ENCODE measurements at places on chromosomes 3 and 15.
A peak's percentile ranks its signal among the peaks of the same experiment; 100 is the strongest.

DNA sequence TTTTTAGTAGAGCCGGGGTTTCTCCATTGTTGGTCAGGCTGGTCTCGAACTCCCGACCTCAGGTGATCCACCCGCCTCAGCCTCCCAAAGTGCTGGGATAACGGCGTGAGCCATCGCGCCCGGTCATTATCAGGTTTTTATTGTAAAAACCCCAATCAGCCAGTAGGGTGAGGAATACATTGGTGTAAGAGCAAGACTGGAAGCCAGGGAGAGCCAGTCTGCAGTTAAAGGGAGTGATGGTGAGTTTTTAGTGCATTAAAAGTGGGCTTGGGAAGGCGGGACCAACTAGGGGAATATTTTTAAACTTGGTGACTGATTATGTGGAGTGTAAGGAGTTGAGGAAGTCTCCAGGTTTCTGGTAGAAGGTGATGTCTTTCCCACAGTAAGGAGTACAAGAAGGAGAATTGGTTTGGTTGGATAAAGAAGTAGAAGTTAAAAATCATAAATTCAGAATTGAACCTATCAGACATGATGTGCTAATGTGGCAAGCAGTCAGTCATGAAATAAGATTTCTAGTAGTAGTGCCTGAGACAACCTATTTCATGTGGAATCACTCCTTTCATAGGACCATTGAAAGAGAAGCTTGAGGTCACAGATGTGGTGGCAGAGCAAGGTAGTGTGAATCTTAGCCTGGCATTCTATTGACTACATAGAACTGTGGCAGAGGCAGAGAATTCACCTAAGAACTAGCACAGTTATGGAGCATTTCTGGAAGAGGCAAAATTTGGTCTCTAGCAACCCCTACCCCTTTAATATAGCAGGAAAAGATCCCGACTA lies 2.4 kb upstream of the DCBLD2 start:
- no peak for DNase-seq

- DNase-seq: no peak
These were observed 80.0 kb downstream of the SHOX2 start for GRCh38 chr3:158026236-158026635.

- DNase-seq: no peak
These were observed 613.4 kb downstream of the MCTP2 start for GRCh38 chr15:94844538-94845389.

DNA sequence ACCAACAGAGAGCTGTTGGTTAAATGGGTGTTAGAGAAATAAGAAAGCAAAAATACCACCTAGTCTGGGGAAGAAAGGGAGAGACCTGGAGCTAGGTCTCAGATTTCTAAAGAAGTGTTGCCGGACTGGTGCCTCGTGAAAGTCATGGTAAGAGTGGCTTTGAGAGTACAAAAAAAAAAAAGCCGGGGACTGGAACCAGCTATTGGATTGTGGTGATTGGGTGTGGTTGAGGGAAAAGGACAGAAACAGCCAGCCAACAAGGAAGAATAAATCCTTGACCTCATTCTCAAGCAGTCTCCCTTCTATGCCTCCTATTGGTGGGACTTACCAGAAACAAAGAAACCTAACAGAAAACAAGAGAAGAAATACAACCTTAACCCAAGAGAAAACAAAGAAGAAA lies 346.4 kb upstream of the KCNMB2 start:
- DNase-seq: no peak

DNA sequence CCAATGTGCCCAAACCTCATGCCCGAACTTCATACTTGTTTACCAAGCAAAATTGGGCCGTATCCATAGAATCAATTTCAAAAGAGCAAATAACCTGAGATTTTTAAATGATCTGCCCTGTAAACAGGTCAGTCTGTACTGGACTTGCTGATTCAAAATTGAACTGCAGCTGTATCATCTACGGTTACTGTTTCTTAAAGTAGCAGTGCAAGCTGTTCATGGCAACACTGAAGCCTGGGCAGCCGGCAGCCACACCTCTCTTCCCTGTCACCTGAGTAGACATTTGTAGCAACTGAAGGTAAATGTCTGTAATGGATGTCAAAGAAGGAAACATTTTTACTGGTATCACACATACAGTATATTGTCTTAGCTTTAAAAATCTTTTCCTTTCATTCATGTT lies 10.6 kb downstream of the EIF4E3 start:
- no peak for DNase-seq

DNA sequence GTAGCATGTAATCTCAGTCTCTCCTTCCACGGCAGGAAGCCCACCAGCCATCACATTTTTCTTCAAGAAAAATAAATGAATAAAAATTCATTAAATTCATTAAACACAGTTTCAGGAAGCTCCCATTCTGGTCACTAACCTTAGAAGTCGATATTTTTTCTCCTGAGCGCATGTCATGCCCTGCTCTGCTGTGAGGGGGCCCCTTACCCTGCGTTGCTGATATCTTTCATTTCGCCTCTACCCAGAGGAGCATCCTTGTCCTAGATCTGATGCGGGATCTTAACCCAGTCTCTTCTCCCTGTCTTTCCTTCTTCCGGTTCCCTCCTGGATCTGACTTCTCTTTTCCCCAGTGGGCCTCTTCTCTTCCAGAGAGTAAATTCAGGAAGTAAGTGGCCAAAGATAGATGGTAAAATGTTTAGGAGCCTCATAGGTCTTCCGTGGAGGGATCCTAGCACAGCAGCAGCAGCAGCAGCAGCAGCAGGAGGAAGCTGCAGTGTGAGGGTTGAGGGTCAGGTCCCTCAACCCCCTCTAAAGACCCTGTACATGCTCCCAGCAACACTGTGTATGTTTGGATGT lies 1.4 kb upstream of the ILDR1 start:
- no peak for DNase-seq

- DNase-seq: no peak
These were observed 2.4 kb upstream of the USP19 start for GRCh38 chr3:49122886-49123545.

DNA sequence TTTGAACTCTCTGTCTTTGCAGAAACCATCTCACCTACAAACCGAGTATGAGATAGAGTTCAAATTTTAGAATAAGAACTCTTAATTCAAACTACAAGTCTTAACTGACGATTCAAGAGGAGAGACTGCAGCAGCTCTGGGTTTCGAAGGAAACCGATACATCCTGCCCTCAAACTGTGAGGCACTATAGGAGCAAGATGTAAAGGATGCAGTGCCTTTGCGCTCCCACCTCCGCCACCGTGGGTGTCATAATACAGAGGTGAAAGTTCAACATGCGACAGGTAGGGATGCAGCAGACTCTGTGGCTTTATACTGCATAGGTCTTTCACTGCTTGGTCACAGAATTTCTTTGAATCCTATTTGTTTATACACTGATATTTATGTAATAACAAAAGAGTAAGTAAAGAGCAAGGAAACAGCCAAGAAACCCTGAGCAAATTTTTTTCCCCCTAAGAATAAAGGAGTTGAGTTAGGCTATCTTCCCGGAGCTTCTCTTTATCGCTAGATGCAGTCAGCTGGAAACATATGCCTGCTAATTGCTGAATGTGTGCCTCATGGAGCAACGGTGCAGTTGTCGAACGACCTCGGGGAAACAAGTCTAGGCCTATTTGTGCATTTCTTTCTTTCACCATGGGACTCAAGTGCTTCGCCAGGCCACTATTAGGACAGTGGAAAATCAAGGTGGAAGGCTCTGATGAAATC lies 1097.6 kb upstream of the CFAP20DC start:
- DNase-seq: no peak

- no peak for DNase-seq
These were observed 7.1 kb downstream of the GUCA1C start for GRCh38 chr3:108946292-108947285.

- DNase-seq: no peak
These were observed 177.2 kb upstream of the GBE1 start for GRCh38 chr3:81938681-81939080.

GRCh38 chr3:125221831-125222230 lies 9.3 kb upstream of the SLC12A8 start:
- DNase-seq: no peak

GRCh38 chr3:191345334-191345733 lies 15.0 kb upstream of the UTS2B start:
- DNase-seq: no peak

DNA sequence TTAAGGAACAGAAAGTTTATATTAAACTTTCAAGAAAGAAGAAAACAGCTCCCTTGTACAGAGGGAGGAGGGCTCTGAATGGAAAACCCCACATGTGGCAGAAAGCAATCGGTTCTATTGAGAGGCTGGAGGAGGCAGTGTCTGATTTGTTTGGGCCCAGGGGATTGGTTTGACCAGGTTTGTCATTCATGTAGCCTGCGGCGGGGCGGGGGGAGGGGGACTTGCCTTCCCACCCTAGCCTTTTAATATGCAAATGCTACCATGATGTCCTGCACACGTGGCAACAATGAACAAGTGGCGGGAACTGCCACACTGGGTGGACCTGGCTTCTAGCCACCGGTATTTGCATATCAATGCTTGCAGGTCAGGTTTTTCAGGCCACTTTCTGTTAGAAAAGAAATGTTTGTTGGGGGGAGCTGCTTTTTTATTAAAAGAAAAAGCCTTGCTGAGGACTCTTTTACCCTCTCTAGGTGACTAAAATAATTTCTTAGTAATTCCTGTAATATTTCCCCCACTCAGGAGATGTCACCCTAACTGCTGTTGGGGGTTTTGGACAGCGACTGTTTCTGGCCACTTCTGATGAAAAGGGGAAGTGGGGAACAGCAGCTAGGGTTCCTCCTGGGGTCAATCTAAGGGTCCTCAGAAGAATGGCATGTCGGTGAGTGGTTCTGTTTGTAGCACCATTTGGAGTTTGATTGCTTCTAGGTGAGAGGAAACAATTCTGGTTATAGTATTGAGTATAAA lies 691.2 kb downstream of the TBL1XR1 start:
- peak; percentile 95 for DNase-seq

- no peak for DNase-seq
These were observed 888.9 kb downstream of the SQOR start for GRCh38 chr15:46523701-46524100.

DNA sequence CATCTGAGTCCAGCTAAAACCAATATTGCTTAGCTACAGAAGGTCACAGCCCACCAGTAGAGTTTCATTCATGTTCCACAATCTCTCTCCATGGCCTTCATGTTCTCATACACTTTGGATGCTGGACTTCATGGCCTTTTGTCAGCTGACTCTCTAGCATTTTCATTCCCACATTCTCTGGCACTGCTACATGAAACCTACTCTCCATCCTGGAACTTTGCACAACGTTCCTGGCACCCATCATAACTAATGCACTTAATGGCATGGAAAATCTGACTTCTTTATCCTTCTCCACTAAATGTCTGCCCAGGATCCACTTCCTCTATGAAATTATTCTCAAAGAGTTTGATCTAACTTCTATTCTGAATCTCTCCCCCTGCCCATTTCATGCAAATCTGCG lies 56.9 kb downstream of the SLC9A9 start:
- no peak for DNase-seq

- no peak for DNase-seq
These were observed 27.8 kb downstream of the PPCDC start for GRCh38 chr15:75051191-75051608.

- DNase-seq: no peak
These were observed 102.2 kb downstream of the CD47 start for GRCh38 chr3:107988460-107989175.

- no peak for DNase-seq
These were observed 284.0 kb upstream of the CTDSPL start for GRCh38 chr3:37577697-37578096.

DNA sequence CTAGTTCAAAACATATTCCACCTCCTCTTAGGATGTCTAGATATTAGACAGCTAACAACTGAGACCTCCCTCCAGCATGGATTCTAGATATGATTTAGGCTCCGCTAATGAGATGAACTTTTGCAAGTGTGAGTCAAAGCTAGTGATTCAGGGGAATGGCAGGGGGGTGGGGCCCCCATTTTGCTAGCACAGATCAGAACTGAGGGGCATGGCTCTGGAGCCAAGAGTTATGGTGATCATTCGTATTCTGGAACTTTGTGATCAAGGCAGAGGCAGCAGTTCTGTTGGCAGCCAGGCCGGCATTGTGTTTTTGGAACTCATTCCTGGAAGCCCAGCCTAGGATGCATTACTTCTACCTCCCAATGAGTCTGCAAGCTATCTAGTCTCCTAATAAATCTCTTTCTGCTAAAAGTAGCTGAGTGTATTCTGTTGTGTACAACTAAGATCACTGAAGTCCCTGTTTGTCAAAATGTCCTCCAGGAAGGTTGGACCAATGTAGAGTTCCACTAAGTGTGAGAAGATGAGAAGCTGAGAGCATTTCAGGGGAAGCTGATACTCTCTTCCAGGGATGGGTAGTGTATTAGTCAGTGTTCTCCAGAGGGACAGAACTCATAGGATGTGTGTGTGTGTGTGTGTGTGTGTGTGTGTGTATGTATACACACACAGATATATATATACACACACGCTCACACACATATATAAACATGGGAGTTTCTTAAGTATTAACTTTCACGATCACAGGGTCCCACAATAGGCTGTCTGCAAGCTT lies 312.7 kb downstream of the TLE3 start:
- DNase-seq: no peak

GRCh38 chr3:136142592-136142991 lies 53.5 kb downstream of the MSL2 start:
- DNase-seq: peak; percentile 38

GRCh38 chr3:147419781-147420224 lies 10.6 kb downstream of the ZIC1 start:
- no peak for DNase-seq

GRCh38 chr15:73956743-73957135 lies 30.5 kb downstream of the LOXL1 start:
- no peak for DNase-seq

GRCh38 chr3:18649666-18650363 lies 224.7 kb upstream of the SATB1 start:
- no peak for DNase-seq

- DNase-seq: no peak
These were observed 271.5 kb downstream of the SATB1 start for GRCh38 chr3:18153571-18154173.

DNA sequence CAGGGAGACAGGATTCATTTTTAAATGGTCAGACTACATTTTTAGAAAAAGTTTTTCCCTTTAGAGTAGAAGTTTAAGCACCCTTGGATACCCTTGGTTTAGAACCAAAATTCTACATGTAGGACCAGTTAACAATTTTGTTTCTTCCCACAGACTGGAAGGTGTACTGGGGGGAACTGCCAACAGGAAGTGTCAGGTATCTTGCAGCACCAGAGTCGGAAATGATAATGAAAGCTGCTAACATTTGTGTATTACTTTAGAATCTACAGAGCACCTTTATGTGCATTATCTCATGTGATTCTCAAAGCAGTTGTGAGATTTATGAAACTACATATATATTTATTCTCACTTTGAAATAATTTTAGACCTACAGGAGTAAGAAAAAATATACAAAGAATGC lies 21.5 kb downstream of the SPRED1 start:
- DNase-seq: no peak

- no peak for DNase-seq
These were observed 6.6 kb upstream of the ZNF148 start for GRCh38 chr3:125381743-125382142.

DNA sequence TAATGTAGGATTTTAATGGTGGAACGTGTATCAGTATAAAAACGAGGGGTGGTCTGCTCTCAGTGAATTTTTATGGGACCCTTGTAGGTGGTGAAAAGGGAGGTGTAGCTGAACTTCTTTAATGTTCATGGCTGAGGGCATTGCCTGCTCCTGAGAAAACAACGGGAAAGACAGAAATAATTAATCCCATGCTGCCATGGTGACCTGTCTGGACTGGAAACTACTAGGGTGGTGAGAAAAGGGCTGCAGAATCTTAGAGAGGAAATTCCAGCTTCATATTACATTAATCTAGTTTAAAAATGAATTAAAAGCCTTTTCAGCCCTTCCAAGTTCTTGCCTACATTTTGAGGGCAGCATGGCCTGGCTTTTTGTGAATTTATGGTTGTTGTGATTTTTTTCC lies 47.6 kb downstream of the ZBTB38 start:
- no peak for DNase-seq

Data from NT2/D1 (cell line).